ENCODE measurements at places on chromosomes 12 and 14.

DNA sequence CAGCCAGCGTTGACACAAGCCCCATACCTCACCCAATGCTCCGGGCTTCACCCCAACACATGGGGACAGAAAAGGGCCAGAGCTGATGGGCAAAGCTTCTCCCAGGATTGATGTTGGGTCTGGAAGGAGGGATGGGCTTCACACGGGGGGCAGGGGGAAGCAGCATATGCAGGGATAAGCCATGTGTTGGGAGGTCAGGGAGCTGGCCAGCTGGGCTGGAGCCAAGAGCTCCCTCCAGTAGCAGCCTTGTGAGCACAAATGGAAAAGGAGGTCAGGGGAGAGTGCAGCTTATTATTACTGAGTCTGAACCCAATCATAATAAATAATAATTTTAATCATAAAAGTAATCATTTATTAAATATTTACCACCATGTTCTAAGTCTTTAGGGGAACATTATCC is 9.3 kb downstream of the PLEKHD1 start:
- no peak for DNase-seq

GRCh38 chr12:124208489-124208888 is 86.4 kb upstream of the RFLNA start:
- DNase-seq: no peak

DNA sequence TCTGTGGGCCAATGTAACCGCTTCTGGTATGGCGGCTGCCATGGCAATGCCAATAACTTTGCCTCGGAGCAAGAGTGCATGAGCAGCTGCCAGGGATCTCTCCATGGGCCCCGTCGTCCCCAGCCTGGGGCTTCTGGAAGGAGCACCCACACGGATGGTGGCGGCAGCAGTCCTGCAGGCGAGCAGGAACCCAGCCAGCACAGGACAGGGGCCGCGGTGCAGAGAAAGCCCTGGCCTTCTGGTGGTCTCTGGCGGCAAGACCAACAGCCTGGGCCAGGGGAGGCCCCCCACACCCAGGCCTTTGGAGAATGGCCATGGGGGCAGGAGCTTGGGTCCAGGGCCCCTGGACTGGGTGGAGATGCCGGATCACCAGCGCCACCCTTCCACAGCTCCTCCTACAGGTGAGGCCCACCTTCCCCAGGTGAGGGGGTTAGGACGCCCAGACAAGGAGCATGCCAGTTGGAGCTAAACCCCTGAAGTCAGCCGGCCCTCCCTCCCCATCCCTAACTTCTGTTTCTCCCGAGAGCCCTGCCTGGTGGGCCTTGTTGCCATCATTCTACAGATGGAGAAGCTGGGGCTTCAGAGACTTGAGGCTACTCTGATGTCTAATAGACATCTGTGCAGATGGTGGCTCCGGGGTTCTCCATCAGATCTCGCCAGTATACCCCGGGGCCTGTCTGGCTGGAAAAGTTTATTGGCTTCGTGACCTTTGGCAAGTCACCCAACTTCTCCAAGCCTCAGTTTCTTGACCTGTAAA is 25.3 kb downstream of the PAPLN start:
- no peak for DNase-seq

DNA sequence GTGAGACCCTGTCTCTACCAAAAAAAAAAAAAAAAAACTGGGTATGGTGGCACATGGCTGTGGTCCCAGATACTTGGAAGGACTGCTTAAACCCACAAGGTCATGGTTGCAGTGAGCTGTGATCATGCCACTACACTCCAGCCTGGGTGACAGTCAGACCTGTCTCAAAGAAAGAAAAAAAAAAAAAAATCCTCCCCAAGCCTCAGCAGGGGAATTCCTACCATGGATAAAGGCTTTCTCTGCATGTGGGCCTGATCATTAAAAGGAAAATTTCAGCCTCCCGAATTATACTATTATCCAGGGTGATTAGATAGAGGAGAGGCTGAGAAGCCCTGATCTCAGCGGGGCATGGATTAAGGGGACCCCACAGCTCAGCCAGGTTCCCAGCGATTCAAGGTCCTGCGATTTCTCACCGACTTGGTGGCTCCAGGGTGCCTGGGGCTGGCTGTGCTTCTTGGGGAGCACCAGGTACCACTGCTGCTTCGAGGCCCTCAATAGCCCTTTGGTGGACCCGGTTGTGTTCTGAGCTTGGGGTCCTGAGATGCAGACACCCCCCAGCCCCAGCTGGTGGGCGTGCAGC is 5.6 kb downstream of the SH2B3 start:
- no peak for DNase-seq

DNA sequence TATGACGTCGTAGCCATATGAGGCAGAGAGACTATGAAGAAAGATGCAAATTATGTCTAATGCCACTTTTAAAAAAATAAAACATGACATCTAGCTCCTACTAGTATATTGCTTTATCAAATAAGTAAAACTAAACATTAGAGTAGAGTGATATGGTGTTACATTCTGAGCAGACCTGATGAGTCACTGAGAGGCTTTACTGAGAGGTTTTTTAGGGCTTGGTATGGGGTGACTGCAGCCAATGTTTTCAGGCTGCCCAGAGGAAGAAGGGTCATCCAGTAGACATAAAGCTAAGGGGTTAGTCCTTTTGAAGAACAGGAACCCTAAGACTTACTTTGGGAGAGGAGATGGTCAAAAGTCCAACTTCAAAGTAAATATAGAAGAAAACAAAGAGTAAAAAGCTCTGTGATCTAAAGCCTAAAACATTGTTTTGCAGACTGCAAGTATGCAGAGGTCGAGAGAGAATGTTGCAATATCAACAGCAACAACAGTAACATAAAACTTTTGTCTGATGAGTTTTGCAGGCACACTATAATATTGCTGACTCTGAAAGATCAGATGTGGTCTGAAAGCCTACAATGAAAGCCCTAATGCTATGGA is 774.7 kb downstream of the TMTC2 start:
- no peak for DNase-seq

Measured in WERI-Rb-1 (cell line).